ENCODE measurements at places on chromosomes 3 and 15.

DNA sequence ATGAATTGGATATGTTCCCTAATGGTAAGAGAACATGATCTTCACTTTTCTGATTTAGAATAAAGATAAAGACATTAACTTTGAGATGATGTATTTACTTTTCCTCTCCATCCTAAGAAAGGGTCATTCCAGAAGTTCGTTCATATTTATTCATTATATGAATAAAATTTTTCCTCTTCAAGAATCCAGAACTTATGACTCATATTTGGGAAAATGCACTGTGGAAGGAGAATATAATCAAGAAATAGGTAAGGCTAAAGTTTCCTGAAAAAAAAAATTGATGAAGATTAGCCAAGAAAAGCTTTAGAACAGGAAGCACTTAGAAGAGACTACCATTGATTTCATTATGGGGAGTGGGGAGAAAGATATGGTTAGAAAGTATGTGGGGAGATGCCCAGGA is 36.5 kb upstream of the CBLB start:
- no peak for DNase-seq

DNA sequence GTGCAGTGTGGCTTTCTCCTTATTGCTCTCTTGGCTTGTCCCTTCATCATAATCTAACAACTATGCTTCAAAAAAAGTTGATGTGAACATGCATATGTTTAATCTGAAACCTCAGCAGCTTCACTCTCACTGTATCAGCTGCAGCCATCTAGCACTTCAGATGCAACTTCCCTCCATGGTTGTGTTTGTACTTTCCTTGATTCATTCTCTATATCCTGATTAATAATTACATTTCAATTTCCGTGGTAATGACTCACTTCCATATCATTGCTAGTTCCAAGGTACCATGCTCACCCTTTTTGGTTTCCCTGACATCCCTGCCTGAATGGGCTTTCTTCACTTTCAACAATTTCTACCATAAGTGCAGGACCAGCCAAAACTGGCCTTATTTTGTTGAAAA is 51.2 kb downstream of the MDFIC2 start:
- no peak for DNase-seq

GRCh38 chr3:170974872-170975271 is 51.6 kb downstream of the SLC2A2 start:
- no peak for DNase-seq

DNA sequence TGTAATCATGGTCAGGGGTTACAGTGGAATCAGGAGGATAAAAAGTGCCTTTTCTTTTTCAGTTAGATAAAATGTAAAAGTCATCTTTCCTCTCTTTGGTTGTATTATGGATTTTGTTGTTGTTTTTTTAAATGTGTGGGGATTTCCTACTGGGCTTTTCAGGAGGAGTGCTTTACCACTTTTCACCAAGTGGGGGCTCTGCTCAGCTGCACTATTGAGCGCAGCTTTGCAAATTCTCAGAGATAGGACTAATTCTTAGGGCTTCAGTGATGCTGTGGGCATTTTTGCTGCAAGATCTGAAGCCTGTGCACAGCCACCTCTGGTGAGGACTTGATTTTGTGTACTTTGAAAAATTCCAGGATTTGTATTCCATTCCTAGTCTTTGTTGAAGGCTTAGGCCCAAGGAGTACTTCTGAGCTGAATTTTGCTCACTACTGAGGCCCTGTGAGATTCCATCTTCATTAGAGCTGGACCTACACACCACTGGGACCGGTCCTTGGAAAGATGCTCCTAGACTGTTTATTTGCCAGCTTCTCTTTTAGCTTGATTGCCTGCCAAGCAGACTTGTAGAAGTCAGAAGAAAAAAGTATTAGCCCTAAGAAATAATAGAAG is 7.5 kb downstream of the GNB5 start:
- DNase-seq, result peak; percentile 66

DNA sequence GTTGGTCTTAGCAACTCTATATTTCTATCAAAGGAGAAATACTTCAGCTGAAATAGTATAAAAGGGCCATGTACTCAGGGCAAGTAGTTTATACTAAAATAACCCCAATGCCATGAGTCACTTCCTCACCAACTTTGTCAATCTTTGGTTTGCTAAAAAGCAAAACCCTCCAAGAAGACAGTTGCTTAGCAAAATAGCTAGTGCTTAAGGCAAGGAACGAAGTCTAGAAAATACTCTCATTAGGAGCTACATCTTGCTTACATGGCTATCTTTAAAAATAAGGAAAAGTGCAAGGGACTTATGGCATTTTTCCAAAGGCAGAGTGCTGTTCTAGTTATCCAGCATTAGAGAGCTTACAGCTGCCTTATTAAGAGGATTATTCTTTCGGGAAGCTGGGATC is 28.4 kb downstream of the P3H2 start:
- peak; percentile 82 for DNase-seq

- DNase-seq, result no peak
These were observed 43.9 kb downstream of the CCDC12 start for GRCh38 chr3:46932455-46933225.

DNA sequence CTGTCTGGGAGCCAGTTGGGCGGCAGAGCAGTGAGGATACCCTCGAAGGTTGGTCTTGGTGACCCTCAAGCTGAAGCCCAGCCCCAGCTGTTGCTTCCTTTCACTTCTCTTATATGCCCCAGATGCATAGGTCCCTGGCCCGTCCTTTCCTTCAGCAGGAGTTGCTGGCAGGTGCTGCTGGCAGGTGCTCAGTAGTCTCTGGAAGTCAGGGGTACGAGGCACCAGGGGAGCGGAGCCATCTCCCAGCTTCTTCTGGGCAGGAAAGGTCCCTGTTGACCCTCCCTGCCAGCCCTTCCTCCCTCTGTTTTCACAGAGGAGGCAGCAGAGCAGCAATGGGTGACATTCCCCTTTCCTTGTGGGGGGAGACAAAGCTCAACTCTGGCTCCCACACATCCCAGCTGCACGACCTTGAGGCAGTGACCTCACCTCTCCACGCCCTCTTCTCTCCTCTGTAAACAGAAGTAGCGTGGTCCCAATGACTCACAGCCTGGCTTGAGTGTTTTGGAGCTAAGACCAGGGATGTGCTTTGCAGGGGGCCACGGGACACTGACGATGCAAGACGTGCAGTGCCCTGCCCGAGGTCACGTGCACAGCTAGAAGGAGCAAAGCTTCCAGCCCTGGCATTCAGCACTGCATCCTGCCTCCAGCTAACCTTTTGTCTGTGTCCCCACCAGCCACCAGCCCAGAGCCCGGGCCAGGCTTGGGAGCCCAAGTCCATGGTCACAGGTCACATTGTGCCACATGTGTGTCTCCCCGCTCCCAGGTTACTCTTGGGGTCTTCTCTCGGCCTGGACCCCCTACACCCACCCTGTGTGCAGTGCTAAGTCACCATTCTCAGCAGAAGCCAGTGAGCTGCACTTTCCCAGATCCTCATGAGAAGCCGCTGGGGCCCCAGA is 49.7 kb downstream of the SLC6A6 start:
- peak; percentile 89 for DNase-seq

DNA sequence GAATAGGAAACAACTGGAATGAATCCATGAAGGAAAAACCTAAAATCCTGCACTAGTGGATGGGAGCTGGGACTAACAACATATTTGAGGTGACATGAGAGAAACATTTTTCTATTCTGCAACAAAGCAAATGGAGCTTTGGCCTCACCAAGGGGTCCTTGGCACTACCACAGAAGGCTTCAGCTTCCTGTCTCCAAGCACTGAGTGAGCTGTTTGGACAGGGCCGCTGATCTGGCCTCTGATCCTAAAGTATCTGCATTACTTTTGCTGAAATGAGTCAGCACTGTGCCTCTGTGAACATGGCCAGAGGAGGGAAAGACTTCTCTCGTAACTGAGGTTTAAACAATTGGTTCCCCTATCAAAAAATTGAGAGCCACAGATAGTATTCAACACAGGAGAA is 9.0 kb downstream of the ARPP21 start:
- peak; percentile 59 for DNase-seq

- peak; percentile 45 for DNase-seq
These were observed 120.2 kb downstream of the LRRC28 start for GRCh38 chr15:99371180-99372103.

- no peak for DNase-seq
These were observed 29.7 kb upstream of the PYDC2 start for GRCh38 chr3:191431160-191431822.

DNA sequence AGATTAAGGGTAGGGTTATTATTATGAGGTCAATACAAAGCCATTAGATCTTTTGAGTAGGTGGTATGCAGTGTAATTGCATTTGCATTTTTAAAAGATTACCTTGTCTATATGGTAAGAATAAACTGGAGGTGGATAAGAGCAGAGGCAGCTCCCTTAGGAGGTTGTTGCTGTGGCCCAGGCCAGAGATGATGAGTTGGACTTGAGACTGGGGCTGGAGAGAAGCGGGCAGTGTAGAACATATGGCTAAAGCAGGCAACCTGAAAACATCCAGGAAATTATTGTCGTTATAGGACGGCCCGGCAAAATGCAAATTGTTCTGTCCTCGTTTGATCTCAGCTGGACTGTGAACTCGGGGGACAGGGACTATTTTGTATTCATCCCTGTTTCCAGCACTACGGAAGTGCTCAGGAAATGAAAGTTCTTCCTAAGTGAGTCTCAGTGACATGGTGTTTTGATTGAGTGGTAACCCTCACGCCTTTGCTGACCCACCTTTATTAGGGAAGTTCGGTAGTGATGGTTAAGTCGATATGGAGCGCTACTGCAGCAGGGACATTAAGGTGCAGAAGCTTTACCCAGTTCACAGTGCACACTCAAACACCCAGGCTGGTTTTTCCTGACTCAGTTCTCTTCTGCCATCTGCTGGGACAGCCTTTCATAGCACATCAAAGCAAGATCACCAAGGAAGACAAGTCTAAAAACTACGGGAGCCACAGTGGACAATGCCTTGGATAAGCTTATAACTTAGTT is 27.2 kb upstream of the VPS33B start:
- peak; percentile 87 for DNase-seq

GRCh38 chr15:71316911-71317310 is 201.6 kb downstream of the THSD4 start:
- peak; percentile 29 for DNase-seq

DNA sequence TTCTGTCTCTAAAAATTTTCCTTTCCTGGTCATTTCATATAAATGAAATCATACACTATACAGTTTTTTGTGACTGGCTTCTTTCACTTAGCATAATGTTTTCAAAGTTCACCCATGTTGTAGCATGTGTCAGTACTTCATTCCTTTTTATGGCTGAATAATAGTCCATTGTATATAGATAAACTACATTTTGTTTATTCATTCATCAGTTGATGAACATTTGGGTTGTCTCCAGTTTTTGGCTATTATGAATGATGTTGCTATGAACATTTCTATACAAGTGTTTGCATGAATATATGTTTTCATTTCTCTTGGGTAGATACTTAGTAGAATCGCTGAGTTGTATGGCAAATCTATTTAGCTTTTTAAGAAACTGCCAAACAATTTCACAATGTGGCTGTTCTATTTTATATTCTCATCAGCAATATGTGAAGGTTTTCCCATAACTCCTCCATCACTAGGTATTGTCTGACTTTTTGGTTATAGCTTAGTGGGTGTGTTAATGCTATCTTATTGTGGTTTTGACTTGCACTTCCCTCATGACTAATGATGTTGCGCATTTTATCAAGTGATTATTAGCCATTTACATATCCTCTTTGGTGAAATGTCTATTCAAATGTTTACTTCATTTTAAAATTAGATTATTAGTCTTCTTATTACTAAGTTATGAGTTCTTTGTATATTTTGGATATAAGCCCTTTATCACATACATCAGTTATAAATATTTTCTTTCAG is 21.7 kb upstream of the AP4E1 start:
- DNase-seq, result no peak

- DNase-seq, result peak; percentile 76
These were observed 31.0 kb upstream of the PTPRG start for GRCh38 chr3:61530355-61530754.

DNA sequence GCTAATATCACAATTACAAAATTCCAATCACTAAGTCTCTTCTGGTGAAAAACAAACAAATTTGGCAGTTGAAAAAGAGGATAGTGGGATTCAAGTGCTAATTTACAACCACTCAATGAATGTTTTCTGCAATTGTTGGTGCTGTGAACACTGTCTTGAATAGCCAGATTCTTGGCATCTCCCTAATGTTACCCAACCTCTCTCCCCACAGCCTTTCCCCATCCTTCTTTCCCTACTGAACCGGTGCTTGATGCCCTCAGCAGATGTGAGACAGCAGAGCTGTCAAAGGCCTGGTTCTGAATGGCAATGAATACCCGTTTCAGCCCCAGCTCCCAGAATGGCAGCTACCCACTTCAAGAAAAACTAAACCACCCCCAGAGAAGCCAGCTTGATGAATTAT is 22.5 kb upstream of the BHLHE40 start:
- no peak for DNase-seq

Data from choroid plexus epithelial cell (primary cell).